ENCODE measurements at places on chromosomes 16 and 17.

- DNase-seq = no peak
Observed at GRCh38 chr17:550041-550398, 164.6 kb downstream of the VPS53 start.

DNA sequence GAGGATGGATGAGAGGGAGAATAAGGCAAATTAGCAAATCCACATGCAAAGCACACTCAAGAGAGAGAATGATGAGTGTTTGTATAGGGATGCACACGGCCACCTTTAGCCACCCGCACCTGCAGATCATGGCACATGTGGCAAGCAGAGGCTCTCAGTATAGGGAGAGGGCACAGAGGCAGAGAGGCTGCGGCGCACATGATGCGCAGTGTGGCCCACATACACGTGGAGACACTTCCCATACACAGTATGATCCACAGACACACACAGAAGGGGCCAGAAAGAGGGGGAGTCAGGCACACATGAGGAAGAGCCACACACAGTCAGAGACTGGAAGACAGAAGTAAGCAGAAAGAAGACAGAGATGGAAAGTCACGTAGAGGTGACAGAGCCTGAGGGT is 6.5 kb upstream of the CHD3 start:
- no peak for DNase-seq

DNA sequence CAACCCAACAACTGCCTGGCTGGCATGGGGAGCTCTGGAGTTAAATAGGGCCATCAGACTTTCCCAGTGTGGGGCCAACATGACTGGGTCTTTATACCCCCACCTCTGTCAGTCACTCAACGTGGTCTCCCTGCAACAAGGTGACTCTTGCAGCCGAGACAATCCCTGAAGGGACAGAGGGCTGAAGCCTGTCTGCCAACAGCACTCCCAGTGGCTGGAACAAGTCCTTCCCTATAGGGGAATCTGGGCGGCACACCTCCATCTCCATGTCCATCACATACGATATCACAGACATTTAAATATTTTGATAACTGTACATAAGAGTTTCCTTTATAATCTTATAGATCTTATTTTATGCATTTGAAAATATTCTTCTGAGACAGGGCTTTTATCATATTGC is 4.8 kb upstream of the MAPT start:
- DNase-seq = no peak

GRCh38 chr17:36825113-36825512 is 112.2 kb upstream of the LHX1 start:
- no peak for DNase-seq

- DNase-seq = no peak
Observed at GRCh38 chr17:81338274-81339190, 43.4 kb upstream of the SLC38A10 start.

GRCh38 chr17:77045441-77046041 is 95.2 kb upstream of the SEC14L1 start:
- no peak for DNase-seq

- no peak for DNase-seq
Observed at GRCh38 chr17:76755285-76755684, 17.4 kb downstream of the MFSD11 start.

DNA sequence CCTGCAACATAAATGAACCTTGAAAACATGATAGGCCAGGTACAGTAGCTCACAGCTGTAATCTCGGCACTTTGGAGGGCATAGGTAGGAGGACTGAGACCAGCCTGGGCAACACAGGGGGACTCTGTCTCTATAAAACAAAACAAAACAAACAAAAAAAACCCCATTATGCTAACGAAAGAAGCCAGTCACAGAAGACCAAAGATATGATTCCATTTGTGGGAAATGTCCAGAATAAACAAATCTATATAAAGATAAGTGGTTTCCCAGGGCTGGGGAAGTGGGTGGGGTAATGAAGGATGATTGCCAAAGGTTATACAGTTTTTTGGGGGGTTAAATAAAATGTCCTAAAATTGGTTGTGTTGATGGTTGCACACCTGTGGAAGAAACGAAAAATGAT is 36.5 kb upstream of the SIAH1 start:
- DNase-seq = no peak

GRCh38 chr17:34820922-34821321 is 140.3 kb downstream of the CCT6B start:
- DNase-seq = no peak

DNA sequence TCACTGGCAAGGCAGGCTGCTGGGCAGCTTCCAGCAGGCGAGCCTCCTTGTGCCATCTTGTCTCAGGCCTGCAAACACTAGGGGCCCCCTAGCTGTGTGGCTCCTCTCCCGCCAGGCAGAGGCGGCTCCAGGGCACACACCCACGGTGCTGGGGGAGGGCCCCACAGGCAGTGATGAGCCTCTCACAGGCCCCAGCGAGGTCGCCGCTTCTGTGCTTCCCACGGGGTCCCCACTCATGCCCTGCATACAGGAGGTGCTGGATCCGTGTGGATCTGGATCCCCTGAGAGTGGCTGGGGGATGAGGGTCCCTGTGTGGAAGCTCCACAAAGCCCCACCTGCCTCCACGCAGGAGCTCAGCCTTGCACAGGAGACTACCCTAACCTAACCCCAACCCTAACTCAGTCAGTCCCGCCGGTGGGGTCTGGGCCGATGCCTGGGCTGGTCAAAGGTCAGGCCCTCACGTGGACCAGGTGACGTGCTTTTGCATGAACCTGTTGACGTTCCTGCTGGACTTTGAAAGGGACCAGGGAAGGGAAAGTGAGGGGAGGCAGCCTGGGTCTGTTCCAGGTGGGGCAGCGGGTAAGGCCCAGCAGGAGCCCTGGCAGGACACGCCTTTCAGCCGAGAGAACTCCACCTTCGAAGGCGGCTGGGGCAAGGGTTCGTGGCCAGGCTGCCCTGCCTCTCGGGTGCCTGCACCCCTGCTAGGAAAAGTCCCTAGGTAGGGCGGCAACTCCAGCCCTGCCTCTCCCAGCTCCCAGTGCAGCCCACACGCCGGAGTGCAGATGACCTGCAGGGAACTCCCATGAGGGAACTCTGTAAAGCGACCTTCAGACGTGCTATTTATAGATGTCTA is 5.2 kb downstream of the SECTM1 start:
- no peak for DNase-seq

- DNase-seq = no peak
Observed at GRCh38 chr16:85653290-85653891, 35.4 kb downstream of the GINS2 start.

DNA sequence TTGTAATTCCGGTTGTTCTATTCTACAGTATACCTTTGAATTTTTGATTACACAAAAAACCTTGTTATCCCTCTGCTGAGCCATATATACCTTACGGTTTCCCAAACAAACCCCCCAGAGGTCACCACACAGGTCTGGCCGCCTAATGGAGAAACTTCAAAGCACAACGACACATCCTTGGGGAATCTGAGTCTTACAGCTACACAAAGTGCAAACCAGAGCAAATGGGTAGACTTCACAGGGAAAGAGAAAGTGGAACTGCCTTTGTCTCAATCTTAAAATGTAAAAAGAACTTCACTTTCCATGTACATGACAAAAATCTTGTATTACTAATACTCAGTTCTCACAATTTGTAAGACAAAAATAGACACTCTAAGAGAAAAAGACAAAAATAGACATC is 2.7 kb downstream of the FBXO31 start:
- DNase-seq = no peak

DNA sequence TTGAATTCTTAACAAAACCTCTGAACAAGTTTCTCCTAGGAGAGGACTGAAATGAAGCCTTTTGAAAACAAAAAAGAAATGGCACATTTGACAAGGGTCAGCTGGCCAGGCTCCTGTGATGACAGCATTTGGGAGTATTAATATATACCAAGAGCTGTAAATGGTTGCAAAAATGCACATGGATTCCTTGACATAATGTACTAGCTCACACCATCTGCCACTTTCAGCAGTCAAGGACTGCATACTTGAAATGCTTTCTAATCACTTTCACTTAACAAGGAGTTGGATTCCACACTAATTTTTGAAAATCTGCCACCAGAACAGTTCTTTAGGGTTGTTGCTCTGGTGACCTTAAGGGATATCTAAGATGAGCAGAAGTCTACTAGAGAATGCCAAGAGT is 236.7 kb upstream of the TOX3 start:
- no peak for DNase-seq

DNA sequence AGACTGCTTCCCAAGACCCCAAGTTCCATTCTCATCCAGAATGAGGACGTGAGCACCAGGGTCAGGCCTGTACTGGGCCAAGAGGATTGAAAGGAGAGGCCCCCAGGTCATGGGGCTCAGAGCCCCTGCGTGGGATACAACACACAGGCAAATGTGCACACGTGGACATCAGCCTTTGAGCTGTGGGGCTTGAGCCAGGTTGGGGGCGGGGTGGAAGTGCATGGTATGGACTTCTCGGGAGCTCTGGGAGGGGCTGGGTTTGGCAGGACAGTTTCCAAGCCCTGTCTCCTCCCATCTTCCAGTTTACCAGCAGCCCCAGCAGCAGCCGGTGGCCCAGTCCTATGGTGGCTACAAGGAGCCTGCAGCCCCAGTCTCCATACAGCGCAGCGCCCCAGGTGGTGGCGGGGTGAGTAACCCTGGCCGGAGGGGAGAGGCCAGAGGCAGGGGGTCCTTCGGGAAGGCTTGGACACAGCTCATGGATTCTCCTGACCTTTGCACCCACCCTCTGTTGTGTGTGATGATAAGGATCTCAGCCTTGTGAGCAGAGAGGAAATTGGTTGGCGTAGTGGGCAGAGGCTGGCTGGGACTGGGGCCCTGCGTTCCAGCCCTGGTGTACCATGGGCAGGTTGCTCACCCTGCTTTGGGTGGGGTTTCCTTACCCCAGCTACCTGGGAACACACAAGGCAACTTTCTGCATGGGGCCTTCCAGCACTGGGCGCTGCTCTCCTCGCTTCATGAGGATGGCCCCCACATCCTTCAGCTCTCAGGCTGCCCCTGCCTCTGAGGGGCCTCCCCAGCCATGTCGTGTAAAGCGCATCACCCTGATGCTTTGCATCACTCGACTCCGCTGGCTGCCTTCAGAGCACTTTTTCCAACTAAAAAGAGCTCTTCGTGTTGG is 10.4 kb upstream of the LASP1NB start:
- DNase-seq = no peak

- no peak for DNase-seq
Observed at GRCh38 chr16:53071748-53072301, 17.0 kb downstream of the CHD9 start.

- no peak for DNase-seq
Observed at GRCh38 chr17:43018932-43019331, 3.3 kb downstream of the VAT1 start.

- no peak for DNase-seq
Observed at GRCh38 chr17:12953156-12953555, 64.7 kb downstream of the ELAC2 start.

DNA sequence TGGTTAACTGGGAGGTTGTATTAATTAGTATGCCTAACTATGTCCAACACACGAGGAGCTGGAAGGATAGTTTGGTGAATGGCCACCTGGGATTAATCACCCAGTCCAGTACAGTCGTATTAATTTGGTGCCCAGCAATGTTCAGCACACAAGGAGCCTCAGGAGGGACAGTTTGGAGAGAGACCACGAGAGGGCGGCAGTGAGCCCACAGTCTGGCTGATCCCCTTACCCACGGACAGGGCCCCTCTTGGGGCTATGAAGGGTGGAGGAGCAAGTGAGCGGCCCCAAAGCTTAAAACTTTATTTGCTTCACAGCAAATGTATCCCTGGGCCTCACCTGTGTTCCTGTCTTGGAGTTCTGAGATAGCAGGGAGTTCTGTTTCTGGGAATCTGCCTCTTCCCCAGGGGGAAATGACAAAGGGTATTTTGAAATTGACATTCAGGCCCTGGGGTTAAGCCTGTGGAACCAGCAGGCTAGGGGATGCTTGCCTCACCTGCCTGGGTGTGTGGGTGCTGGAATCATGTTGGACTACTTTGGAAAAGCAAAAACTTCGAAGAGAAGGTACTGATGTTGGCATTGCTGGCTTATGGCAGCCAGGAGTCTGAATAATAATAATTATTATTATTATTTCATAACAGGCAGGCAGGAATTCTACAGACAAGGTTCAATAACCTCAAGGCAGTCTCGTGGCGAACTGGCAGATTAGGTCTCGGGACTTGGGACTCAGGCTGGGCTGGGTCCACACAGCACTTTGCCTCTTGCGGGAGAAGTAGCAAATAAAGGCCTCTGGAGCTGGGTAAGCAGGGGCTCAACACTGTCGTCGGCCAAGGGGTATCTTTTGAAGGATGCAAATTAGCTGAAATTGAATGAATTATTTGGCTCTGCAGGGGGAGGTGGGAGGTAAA is 227.6 kb upstream of the ASIC2 start:
- no peak for DNase-seq

GRCh38 chr16:29025218-29025617 is 40.4 kb downstream of the LAT start:
- DNase-seq = no peak

DNA sequence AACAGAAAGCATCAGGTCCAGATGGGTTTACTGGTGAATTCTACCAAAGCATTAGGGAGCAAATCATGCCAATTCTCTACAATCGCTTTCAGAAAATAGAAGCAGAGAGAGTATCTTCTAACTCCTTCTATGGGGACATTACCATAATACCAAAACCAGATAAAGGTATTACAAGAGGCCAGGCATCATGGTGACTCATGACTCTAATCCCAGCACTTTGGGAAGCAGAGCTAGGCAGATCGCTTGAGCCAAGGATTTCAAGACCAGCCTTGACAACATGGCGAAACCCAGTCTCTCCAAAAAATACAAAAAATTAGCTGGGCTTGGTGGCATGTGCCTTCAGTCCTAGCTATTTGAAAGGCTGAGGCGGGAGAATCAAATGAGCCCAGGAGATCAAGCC is 23.0 kb downstream of the HBQ1 start:
- DNase-seq = no peak

- no peak for DNase-seq
Observed at GRCh38 chr17:9259419-9259818, 238.1 kb downstream of the NTN1 start.

DNA sequence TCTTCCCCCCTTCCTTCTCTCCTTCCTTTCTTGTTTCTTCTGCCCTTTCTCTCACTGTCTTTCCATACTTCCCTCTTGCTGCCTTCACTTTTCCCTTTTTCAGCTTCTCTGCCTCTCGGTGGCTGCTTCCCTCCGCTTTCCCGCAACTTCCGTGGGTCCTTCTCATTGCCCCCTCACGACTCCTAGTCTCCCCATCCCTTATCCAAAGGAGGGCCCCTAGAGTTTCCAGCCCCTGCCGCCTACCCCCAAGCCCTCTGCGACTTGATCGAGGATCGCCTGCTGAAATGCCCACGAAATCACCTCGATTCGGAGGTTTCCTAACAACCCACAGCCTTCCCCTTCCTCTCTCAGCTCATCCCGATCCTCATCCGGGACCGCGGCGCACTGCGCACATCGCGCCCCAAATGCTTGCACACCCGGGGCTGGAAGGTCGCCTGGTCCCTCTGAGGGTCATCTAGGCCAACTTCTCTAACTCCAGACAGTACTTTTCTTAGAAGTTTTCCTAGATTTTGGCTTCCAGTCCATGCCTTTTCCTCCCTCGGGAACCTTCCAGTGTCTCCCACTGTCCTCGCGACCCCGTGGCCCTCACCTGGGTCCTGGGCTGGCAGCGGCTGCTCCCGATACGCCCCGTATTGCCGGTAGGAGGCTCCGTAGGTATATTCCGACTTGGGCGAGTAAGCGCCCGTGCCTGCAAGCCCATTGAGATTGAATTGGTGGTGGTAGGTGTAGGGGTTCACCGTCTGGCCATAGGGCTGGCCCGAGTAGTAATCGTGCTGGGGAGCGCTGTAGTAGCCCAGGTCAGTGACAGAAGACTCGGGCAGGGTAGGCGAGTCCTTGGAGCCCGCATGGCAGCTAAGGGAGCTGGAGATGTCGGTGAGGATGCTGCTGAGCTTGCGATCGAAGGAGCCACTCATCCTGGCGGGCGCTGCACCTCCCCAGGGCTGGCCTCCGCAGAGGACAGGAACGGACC is 654 bp downstream of the DLX3 start:
- no peak for DNase-seq

- DNase-seq = no peak
Observed at GRCh38 chr16:2415085-2415484, 14.2 kb upstream of the CCNF start.
